ENCODE measurements at places on chromosomes 2 and 18.

DNA sequence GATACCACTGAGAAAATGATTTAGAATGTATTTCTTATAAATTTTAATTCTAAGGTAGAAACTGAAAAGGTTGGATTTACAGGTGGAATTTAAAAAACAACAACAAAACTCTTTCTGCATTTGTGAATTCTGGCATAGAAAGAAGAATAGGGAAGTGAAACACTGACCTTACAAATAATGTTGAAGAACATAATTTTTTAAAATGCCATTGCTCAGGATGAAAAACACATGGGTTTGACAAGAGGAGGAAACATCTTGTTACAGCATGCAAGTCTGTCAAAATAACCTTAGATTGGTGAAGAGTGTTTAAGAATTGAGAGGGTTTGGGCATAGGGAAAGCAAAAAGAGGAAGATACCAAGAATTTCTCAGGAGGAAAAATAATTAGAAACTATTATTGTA, 184.3 kb downstream of the UBE2E3 start:
- no peak for DNase-seq

- peak; percentile 71 for DNase-seq
Measured at GRCh38 chr18:69944436-69944835, 3.2 kb downstream of the CD226 start.

DNA sequence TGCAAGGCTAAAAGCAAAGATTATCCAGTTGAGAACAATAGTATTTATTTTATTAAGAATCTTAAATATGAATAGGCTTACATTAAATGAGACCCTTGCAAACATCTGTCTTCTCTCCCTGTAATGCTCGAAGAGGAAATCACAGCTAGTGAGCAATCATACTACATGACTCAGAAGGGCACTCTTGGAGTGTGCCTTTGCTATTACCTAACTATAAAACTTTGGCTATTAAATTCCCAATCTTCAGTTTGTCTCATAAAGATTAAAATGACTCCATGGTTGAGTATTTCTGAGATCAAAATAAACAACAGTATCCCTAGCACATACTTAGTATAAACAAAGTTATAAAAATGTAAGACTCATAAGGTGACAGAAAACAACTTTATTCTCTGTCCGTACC, 296.9 kb downstream of the KCNJ3 start:
- no peak for DNase-seq

- DNase-seq, result no peak
Measured at GRCh38 chr2:222361787-222362186, 62.6 kb upstream of the SGPP2 start.

DNA sequence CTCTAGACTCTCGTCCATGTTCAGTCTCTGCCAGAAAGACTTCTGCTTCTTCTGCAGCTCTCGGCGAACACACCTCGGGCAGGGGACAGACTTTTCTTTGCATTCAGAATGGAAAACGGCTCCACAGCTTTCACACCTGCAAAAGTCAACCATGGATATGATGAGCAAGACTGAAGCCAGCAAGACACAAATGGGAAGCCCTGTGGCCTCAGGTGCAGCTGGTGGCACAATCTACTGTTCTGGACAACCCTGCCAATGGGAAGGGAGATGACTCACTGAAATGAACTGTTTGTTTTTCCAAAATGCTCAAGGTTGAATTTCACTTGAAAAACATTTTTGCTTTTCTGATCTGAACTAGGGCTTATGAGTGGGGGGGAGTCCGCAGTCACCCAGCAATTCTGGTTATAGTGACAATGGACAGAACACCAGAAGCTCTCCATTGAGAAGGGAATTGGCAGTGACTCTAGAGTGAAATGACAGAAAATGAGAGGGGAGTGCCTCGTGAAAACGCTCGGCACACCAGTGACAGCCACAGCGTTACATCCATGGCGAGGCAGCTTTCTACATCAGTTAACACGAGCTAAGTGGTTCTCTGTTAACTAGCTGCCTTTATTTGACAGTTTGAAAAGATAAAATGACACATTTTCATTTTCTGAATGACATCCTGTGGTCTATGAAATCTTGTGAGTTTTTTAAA, 58.8 kb upstream of the FZD5 start:
- no peak for DNase-seq

DNA sequence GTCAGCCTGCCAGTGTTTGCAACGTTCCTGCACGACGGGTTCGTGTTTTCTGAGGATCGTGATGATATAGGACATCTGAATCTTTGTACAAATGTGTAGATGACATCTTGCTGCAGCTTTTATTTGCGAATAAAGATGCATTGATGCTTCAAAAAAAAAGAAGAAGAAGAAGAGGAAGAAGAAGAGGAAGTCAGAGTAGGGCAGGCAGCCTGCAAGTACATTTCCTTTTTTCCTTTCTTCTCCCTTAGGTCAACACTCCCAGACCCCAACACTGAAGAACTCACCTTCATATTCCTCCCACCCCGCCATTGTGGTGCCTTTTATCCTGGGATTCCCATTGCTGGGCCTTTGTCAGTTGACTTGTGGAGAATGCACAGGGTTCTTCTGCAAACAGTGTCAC, 91.5 kb downstream of the FHOD3 start:
- no peak for DNase-seq

DNA sequence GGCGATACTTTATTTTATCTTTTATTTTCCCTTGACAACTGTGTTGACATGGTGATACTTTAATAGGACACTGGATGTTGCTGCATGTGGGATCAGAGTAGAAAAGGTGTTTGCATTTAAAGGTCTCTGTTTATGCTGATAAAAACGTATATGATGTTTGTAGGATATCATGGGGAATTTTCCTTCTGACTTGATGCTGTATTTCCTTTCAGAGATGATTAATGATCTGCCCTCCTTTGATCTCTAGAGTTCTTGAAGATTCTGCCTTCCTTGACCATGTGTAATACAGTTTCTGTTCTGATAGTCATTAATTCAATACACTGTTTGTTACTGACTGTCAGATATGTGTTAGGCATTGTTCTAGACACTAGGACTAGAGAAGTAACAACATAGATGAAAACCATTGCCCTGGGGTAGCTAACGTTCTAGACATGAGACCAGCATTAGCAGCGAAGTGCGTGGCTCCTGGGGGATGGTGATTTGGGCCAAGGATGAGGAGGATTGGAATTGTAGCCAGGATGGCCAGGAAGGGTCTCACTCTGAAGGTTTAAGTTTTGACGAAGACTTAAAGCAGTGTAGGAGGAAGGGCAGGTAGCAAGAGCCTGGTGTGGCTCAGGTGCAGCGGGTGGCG, 2.8 kb downstream of the ATG4B start:
- DNase-seq, result no peak

GRCh38 chr2:14322306-14322705, 310.2 kb upstream of the LRATD1 start:
- no peak for DNase-seq

DNA sequence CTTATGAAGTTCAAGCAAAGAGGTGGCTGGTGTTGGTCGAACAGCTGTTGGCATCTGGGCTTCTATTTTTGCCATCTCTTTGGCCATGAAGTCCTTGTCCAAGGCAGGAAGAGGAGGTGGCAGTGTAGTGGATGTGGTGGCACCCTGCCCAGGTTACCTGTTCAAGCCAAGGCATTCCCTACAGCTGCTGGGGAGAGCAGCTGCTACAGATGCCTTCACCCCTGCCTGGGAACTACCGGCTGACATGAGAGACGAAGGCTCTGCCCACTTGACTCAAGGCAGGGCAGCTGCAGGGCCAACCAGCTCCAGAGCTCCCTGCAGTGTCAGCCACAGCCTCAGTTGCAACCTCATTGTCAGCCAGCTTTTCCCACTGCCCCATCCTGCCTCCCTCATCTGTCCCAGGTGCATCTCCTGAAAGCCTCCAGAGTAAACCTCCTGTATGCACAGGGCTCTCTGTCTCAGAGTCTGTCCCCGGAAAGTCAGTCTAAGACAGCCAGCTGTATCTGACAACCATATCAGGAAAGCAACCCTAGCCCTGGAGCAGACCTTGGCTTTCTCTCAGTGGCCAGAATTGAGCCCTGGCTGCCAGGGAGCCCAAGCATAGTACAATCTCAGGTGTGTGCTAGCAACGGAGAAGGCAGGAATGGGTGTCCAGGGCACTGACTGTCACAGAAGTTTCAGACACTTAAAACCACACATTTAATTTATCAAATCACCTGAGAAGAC, 115.9 kb downstream of the RPIA start:
- DNase-seq, result no peak

GRCh38 chr2:217242947-217243346, 383.1 kb upstream of the TNP1 start:
- DNase-seq, result no peak

GRCh38 chr2:142944721-142945120, 67.3 kb downstream of the KYNU start:
- DNase-seq, result no peak

DNA sequence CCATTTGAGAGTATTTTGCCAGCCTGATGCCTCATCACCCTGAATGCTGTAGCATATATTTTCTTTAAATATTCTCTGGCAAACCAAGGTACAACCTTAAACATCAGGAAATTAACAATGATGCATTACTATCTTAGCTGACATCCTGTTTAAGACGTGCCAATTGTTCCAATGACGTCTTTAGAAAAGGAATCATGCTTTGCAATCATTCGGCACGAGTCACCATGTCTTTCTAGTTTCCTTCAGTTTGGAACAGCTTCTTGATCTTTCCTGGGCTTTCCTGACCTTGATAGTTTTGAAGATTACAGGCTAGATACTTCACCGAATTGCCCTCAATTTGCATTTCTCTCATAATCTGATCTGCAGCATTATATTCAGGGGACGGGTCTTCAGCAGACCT, 88.2 kb upstream of the GLI2 start:
- no peak for DNase-seq

GRCh38 chr2:204019572-204020501, 83.3 kb downstream of the ICOS start:
- DNase-seq, result peak; percentile 75

DNA sequence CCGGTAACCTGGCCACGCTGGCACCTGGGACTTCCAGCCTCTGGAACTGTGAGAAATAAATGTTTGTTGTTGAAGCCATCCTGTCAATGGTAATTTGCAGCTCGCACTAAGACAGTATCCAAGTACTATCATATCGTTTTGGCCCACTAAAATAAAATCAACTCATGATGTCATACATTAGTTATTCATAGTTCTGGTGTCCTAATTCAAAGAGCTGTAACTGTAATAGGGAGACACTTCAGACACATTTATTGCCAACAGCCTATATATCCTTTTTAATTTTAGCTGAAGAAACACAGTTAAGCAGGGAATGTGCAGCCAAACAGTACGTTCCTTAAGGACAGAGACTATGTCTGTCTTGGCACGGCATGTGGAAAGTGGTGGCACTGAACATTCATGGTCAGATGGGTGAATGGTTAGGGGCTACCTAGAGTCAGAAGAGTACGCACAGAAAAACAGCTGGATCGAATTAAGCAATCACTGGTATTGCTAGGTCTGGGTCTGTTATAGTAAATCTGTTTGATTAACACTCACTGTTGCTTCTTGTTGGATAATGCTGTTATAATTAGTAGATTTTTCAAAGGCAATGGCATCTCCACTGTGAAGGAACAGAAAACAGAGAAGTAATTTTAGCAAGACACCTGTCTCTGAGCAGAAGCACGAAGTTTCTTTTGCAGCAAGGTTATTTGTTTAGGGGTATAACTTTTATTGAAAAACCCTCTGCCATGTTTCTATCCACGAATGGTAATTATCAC, 41.3 kb upstream of the CREG2 start:
- DNase-seq, result no peak

DNA sequence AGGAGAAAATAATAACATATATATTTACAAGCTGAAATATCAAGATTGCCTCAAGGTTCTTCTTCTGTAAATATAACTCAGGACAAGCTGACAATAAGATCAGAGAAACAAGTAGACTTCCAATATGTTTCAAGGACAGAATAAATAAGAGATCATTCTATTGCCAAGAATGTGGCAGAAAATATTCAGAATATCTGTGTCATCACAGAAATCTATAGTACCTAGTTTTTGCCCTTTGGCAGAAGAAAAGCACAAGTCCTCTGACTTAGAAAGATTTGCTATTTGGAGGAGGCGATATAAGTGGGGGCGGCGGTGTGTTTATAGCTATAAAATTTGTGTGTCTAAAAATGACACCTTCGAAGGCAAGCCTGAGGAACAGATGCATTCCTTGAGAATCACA, 34.3 kb downstream of the ARHGAP15 start:
- DNase-seq, result no peak

GRCh38 chr2:218077464-218078216, 8.6 kb downstream of the RUFY4 start:
- DNase-seq, result no peak

GRCh38 chr18:23853448-23854195, 160.9 kb upstream of the TTC39C start:
- no peak for DNase-seq

GRCh38 chr18:76259096-76259495, 235.9 kb downstream of the ZNF516 start:
- no peak for DNase-seq

- no peak for DNase-seq
Measured at GRCh38 chr2:201960305-201960704, 73.3 kb upstream of the FZD7 start.

GRCh38 chr2:156470975-156471583, 34.9 kb downstream of the GPD2 start:
- no peak for DNase-seq

GRCh38 chr18:46833899-46834298, 77.0 kb upstream of the ST8SIA5 start:
- DNase-seq, result no peak

- no peak for DNase-seq
Measured at GRCh38 chr2:75820693-75821092, 110.0 kb upstream of the GCFC2 start.

DNA sequence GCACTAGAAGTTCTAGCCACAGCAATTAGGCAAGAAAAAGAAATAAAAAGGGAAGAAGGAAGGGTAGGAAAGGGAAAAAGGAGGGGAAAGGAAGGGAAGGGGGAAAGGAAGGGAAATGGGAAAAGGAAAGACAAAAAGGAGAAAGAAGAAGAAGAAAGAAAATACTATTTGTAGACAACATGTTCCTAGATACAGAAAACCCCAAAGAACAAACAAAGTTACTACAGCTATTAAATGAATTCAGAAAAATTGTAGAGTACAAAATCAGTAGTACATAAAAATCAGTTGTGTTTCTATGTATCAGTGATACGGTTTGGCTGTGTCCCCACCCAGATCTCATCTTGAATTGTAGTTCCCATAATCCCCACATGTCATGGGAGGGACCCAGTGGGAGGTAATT, 52.3 kb downstream of the RPE start:
- DNase-seq, result no peak

- DNase-seq, result peak; percentile 23
Measured at GRCh38 chr2:128593518-128593878, 274.8 kb upstream of the HS6ST1 start.
